ENCODE measurements at places on chromosomes 16 and 17.

- peak; percentile 9 for DNase-seq
Measured at GRCh38 chr17:10683853-10684252, 13.5 kb downstream of the SCO1 start.

- no peak for DNase-seq
Measured at GRCh38 chr17:9529033-9529700, 46.5 kb downstream of the STX8 start.

GRCh38 chr16:66006485-66006884, 360.0 kb upstream of the CDH5 start:
- no peak for DNase-seq

DNA sequence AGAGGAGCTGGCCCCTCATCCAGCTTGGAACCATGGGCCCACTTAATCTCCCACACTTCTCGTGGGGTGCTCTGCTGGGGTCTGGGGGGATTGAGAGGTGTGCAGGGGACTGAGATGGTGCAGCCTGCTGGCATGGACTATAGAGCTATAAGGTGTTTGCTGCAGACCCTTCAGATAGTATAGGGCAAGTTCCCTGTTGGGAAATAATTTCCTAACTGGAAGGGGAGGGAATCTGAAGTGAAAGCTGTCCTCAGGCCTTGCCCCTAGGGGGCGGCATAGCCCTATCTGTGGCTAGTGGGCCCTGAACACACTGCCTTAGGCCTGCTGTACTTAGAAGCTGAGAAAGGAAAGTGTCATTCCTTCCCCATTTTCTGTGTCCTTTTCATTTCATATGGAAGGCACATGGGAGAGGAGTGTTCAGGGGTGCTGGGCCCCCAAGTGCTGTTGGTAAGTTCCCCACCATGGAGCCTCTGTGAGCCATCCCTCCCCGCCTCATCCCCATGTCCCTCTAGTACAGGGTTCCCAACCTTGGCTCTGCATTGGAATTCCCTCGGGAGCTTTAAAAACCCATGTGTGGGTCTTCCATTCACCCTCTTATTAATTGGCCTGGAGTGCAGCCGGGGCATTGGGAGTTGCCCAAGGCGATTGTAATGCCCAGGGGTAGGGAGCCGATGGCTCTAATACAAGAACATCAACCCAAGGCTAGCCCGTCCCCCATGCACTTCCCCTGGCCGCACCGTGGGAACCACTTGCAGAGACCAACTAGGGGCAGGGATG, 19.7 kb downstream of the GOSR2 start:
- peak; percentile 63 for DNase-seq

DNA sequence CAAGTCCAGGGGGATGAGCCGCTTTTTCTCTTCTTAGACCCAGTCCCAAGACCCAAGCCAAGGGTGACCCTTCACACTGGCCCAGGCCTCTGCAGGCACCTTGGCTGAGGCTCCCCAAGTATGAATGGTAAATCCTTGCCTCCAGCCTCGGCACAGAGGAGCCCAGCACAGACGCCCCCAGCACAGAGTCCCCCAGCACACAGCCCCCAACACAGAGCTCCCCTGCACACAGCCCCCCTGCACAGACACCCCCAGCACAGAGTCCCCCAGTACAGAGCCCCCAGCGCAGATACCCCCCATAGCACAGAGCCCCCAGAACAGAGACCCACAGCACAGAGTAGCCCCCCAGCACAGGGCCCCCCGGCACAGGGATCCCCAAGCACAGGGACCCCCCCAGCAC, 1.0 kb upstream of the MCRIP2 start:
- no peak for DNase-seq

- DNase-seq, result no peak
Measured at GRCh38 chr17:49501496-49501895, 6.4 kb downstream of the NGFR start.

DNA sequence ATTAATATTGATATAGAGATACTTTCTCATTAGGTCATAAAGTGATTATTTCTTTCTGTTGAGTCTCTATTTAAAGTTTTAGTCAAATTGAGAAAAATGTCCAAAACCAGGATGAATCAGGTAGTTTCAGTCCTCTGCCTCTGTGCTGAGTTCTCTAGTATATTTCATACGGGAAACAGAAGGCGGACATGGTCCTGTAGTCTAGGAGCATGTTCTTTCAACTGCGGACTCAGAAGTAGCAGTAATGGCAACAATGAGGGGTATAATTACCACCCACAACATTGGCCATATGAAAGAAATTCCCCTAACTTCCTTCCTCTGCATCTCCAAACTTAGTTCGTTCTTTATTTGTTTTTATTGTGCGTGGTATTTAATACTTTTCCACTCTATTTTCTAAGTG, 50.1 kb downstream of the TBX4 start:
- no peak for DNase-seq
